ENCODE measurements at places on chromosomes 5 and 9.

GRCh38 chr9:24464319-24464951 is 81.3 kb downstream of the IZUMO3 start:
- DNase-seq = no peak

- no peak for DNase-seq
Measured at GRCh38 chr5:96235008-96235910, 197.8 kb downstream of the PCSK1 start.

DNA sequence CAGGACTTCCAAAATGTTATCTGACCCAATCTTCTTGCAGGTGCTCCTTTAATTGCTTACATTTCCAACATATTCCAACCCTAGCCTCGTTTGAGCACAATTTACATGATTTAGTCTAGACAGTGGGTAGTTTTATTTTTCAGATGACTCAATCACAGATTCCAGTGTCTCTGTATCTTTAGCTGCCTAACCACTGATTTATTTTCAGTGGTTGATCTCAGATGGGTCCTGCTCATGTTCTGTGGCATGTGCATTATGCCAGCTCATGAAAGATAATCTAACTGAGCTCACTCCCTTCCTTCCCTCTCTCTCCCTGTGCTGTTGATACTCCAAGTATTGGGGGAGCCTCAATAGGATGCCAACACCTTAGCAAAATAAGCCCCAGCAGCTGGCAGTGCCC is 106.1 kb upstream of the ICE1 start:
- DNase-seq = no peak

- DNase-seq = peak; percentile 4
Measured at GRCh38 chr9:37908698-37909186, 4.8 kb upstream of the SLC25A51 start.

GRCh38 chr5:88214655-88215054 is 54.0 kb downstream of the TMEM161B start:
- no peak for DNase-seq

- no peak for DNase-seq
Measured at GRCh38 chr9:16337322-16338029, 533.0 kb downstream of the BNC2 start.

- DNase-seq = no peak
Measured at GRCh38 chr5:117667105-117667504, 1092.5 kb upstream of the SEMA6A start.

DNA sequence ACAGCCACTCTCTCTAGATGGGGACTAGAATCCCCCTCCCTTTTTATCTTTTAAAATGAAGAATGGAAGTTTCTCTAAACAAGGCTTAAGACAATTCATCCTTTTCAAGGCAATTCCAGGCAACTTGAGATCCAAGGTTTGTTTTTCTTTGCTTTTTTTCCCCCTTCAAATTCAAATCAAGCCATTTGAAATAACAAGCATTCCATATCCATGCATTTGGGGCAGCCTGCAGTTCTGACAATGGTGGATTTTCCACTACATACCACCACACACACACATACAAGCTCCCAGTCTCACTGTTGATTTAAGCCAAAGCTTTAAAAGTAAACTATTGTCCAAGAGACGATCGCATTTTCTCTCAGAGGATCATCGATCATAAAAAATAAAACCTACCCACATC is 424 bp downstream of the INSYN2B start:
- DNase-seq = no peak

DNA sequence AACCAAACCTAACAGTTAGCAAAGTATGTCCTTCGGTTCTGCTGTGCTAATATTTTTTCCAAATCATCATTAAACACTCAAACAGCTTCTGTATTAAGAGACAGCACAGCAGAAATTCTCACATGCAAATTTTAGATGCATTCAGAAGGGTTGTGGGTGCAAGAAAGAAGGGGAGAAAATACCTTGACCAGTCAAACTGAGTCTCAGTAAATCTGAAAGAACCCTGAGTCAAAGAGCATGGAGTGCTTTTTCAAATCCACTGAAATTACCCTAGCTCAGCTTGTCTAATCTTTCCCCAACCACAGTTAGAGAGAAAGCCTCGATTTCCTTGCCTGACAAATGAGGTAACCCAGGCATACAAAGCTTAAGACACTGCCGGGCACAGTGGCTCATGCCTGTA is 55.1 kb downstream of the RETREG1 start:
- DNase-seq = no peak

- no peak for DNase-seq
Measured at GRCh38 chr5:98721231-98721928, 52.1 kb upstream of the RGMB start.

DNA sequence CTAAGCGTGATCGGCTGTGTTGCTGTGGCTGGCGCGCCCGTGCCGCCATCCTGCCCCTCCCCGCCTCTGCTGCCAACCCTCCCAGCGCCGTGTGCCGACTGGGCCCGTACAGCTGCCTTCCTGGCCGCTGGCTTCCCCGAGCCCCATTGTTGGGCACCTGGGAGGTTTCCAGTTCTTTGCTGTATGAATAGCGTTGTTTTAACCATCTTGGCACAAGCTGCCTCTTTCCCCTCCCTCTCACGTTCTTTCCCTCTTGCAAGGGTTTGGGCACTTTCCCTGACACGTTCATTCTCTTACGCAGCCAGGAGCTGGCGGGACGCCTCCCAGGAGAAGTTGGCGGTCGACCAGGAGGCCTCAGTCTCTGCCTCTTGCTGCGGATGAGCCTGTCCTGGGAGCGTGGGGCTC is 43.1 kb upstream of the RXRA start:
- DNase-seq = no peak

Measured in D341Med (cell line).